ENCODE measurements at places on chromosomes 5 and 9. TPM values are rescaled to one million over a fixed set of nuclear protein-coding genes. Genes with fewer than 3 reads are reported as not detected.

SUB1 gene
- 243 TPM for total RNA-seq

FAM78A gene
- total RNA-seq: 0.71 TPM

MXD3 gene
- 36.1 TPM for total RNA-seq

ARSI gene
- total RNA-seq: 32.7 TPM

SOHLH1 gene
- total RNA-seq: not detected

GRCh38 chr9:79471580-79472543 is 99.9 kb upstream of the TLE4 start:
- peak; percentile 76 for DNase-seq

- DNase-seq: peak; percentile 36
Measured at GRCh38 chr5:36600917-36601527, 5.4 kb upstream of the SLC1A3 start.

- DNase-seq: peak; percentile 27
Measured at GRCh38 chr5:127585661-127586060, 63.2 kb upstream of the CTXN3 start.

- DNase-seq: no peak
Measured at GRCh38 chr5:6454628-6455053, 6.0 kb downstream of the UBE2QL1 start.

DNA sequence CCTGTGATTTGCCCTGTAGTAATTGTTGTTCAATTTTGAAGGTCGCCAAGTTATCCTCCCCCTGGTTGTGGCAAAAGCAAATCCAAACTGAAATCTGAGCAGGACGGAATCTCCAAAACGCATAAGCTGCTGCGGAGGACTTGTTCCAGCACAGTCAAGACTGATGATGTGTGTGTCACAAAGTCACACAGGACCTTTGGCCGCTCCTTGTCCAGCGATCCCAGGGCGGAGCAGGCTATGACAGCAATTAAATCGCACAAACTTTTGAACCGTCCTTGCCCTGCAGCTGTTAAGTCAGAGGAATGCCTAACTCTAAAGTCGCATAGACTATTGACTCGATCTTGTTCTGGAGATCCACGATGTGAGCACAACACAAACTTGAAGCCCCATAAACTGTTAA is 128.4 kb downstream of the PARP8 start:
- no peak for DNase-seq

- DNase-seq: peak; percentile 80
Measured at GRCh38 chr5:68542207-68542606, 326.7 kb downstream of the PIK3R1 start.

Measured in M059J (cell line).